ENCODE measurements at places on chromosomes 4 and X. TPM values are rescaled to one million over a fixed set of nuclear protein-coding genes. Genes with fewer than 3 reads are reported as not detected.
A peak's percentile ranks its signal among the peaks of the same experiment; 100 is the strongest.

- H3K36me3 ChIP-seq = no peaks in the 10 kb centered on the region
- no peak overlapping the region for H3K27ac ChIP-seq
- DNase-seq = no peak
- H3K4me1 ChIP-seq = peaks cover 27% of the 10 kb centered on the region
- no peak overlapping the region for H3K4me3 ChIP-seq
These were observed 14.3 kb downstream of the GPRIN3 start for GRCh38 chr4:89293299-89293698.

- no peaks in the 10 kb centered on the region for H3K27me3 ChIP-seq
- peak; percentile 86 for DNase-seq
- H3K4me3 ChIP-seq = no peak overlapping the region
- peak overlapping the region; percentile 83 for H3K27ac ChIP-seq
- H3K36me3 ChIP-seq = no peaks in the 10 kb centered on the region
These were observed 36.9 kb downstream of the PARM1 start for GRCh38 chr4:74969507-74970474.

DNA sequence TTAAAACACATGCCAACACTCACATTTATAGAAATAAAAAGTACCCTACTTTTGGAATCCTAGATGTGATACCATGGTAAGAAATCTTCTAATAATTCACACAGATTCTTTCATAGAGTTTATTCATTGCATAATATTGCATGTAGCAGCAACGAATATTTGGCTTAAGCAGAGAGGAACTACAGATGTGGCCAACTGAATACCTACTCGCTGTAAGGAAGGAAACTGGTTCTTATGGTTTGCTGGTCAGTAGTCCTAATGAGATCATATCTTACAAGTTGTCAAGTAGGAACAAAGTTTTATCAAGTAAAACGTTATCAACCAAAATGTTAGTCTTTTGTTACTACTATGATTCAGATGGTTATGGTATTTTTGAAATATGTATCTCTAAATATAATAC, 996.1 kb downstream of the PDHA2 start:
- H3K4me1 ChIP-seq = no peaks in the 10 kb centered on the region
- no peaks in the 10 kb centered on the region for H3K36me3 ChIP-seq
- no peak overlapping the region for H3K27ac ChIP-seq
- no peak overlapping the region for H3K4me3 ChIP-seq
- H3K27me3 ChIP-seq = no peaks in the 10 kb centered on the region

- H3K4me3 ChIP-seq = no peak overlapping the region
- no peaks in the 10 kb centered on the region for H3K4me1 ChIP-seq
- H3K27me3 ChIP-seq = no peaks in the 10 kb centered on the region
These were observed 185.1 kb downstream of the PDHA2 start for GRCh38 chr4:96025011-96025410.

GRCh38 chr4:145755802-145756201, 75.9 kb downstream of the C4orf51 start:
- H3K27ac ChIP-seq = no peak overlapping the region
- no peak for DNase-seq
- no peak overlapping the region for H3K4me3 ChIP-seq

DNA sequence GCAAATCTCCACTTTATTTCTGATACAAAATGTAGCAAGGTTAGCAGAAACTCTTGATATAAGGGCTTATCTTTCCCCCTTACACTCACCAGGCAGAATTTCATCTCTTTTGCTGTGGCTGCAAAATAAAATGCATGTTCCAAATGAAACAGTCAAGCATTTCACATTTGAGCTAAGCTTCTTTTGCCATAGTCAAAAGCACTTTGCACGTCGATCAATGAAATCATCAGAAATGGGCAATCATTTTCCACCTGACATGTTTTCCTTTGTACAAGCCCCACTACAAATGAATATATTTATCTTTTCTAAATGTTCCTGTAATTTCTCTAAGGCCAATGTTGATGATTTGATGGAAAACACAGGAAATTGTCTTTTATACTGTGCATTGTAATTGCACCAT, 178.4 kb downstream of the ANKRD50 start:
- H3K4me3 ChIP-seq = no peak overlapping the region
- H3K27me3 ChIP-seq = no peaks in the 10 kb centered on the region
- H3K36me3 ChIP-seq = no peaks in the 10 kb centered on the region
- peaks cover 7% of the 10 kb centered on the region for H3K4me1 ChIP-seq
- no peak for DNase-seq
- H3K27ac ChIP-seq = no peak overlapping the region

GRCh38 chr4:146978641-146979040, 33.0 kb upstream of the TTC29 start:
- DNase-seq = no peak
- H3K36me3 ChIP-seq = no peaks in the 10 kb centered on the region
- no peak overlapping the region for H3K4me3 ChIP-seq
- H3K27ac ChIP-seq = no peak overlapping the region
- H3K4me1 ChIP-seq = no peaks in the 10 kb centered on the region

- no peak overlapping the region for H3K4me3 ChIP-seq
- no peaks in the 10 kb centered on the region for H3K36me3 ChIP-seq
- H3K27ac ChIP-seq = no peak overlapping the region
- no peaks in the 10 kb centered on the region for H3K27me3 ChIP-seq
These were observed 37.9 kb upstream of the SCRG1 start for GRCh38 chr4:173436771-173437265.

GRCh38 chr4:80235451-80235850, 31.0 kb upstream of the FGF5 start:
- no peak overlapping the region for H3K27ac ChIP-seq
- H3K4me1 ChIP-seq = no peaks in the 10 kb centered on the region
- DNase-seq = no peak
- H3K27me3 ChIP-seq = peaks cover 3% of the 10 kb centered on the region

NDST4 gene
- 0.73 TPM for polyA plus RNA-seq

NKX3-2 gene
- 1.7 TPM for polyA plus RNA-seq

DCAF4L1 gene
- polyA plus RNA-seq = 0.21 TPM

FAM199X gene
- 22.3 TPM for polyA plus RNA-seq
